NCI-H460 (cell line): ENCODE measurements at places on chromosomes 3 and 15. TPM values are rescaled to one million over a fixed set of nuclear protein-coding genes. Genes with fewer than 3 reads are reported as not detected.

GPR27 gene
- total RNA-seq, result 8.6 and 11.9 TPM in 2 replicates

FAM81A gene
- total RNA-seq, result 0.92 and 2.1 TPM in 2 replicates

IL5RA gene
- total RNA-seq, result 0.06 TPM in 1 of 2 replicates, not detected in the other

ROPN1 gene
- total RNA-seq, result not detected in 2 replicates

IQCH gene
- 4.0 and 5.7 TPM in 2 replicates for total RNA-seq

TMEM108 gene
- total RNA-seq, result not detected in 2 replicates

RBM5 gene
- 56.9 and 61.4 TPM in 2 replicates for total RNA-seq

OIP5 gene
- total RNA-seq, result 20.9 and 21.4 TPM in 2 replicates

JAGN1 gene
- total RNA-seq, result 30.2 and 35.3 TPM in 2 replicates

CKMT1A gene
- 1.2 TPM in 2 replicates for total RNA-seq

ABHD2 gene
- total RNA-seq, result 21.0 and 22.7 TPM in 2 replicates

DNA sequence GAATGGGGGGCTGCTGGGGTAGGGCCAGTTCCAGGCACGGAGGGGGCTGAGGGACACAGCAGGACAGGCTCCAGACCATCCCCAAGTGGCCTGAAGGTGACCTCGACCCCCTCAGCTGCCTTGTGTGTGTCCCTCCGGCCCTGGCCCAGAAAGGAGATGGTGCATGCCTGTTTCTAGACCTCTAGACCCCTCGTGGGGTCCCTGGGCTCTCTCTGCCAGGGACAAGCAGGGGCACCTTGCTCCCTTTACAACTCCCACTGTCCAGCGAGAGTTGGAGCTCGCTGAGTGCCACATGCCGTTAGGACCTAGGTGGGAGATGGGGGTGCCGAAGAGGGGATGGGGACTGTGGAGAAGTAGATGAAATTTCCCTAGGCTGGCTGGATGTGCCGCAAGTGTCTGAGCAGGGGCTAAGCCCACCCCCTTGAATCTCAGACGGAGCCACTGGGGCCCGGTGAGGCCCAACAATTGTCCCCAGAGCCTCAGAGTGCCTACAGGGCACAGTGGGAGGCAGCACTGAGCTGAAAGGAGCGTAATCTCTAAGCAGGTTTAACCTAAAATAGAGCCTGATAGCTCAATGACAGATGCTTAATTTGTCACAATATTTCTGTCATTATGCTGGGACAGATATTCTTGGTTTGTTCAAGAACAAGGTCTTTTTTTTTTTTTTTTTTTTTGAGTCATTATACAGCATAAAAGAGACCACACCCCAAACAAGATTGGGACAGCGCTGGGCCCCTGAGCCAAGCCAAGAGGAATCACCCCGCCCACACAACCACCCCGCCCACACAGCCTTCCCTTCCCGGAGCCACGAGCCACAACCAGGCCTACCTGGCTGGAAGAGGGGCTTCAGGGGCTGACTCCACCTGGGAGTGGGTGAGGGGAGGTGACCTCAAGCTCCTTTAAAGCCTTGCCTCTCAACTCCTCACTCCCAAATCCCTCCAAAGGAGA lies 23.6 kb upstream of the KLF13 start:
- no peak for DNase-seq

DNA sequence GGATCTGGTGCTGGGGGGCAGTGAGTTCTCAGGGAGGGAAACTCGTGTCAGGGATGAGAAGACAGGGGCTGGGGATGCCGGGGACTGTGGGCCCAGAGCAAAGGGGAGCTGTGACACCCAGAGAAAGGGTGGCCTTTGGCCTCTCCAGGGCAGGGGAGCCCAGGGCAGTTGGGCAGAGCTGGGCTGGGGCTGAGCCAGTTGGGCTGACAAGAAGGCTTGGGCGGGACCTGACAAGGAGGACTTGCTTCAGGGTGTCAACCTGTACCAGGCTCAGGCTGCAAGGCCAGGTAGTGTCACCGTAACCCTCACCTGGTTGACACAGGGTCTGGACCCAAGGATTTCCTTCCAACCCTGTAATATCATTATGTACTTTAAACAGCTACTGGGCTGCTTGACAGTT lies 13.2 kb upstream of the ANPEP start:
- no peak for DNase-seq

GRCh38 chr15:67189326-67190051 lies 65.0 kb downstream of the AAGAB start:
- no peak for DNase-seq

GRCh38 chr3:15519096-15519495 lies 2.4 kb downstream of the COLQ start:
- DNase-seq, result no peak

DNA sequence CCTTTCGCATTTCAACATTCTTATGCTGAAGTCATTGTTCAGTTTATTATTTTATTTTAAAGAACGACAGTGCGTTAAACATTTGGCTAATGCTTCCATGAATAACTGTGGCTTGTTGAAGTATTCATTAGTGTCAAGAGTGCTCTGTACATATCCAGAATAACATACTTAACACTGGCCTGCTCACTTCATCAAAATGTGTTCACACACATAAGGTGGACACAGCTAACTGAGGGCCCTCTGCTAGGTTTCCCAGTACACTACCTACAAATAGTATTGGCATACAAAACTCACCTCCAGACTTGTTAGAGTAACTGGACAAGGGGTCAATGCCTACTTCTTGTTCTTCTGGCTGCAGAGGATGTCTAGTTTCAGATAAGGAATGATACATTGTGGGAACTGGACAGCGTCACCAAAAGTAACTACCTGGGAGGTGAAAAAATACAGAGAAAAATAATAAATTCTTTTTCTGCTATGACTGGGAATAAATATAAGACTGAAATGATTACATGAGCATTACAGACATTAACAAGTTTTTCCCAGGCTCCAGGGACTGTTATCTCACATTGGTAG lies 234.2 kb downstream of the TBC1D5 start:
- DNase-seq, result no peak

GRCh38 chr15:57732526-57733331 lies 26.2 kb downstream of the POLR2M start:
- peak; percentile 60 for DNase-seq

GRCh38 chr3:29478611-29479010 lies 197.7 kb downstream of the RBMS3 start:
- no peak for DNase-seq

GRCh38 chr3:108662142-108662738 lies 72.7 kb downstream of the DZIP3 start:
- DNase-seq, result peak; percentile 59

DNA sequence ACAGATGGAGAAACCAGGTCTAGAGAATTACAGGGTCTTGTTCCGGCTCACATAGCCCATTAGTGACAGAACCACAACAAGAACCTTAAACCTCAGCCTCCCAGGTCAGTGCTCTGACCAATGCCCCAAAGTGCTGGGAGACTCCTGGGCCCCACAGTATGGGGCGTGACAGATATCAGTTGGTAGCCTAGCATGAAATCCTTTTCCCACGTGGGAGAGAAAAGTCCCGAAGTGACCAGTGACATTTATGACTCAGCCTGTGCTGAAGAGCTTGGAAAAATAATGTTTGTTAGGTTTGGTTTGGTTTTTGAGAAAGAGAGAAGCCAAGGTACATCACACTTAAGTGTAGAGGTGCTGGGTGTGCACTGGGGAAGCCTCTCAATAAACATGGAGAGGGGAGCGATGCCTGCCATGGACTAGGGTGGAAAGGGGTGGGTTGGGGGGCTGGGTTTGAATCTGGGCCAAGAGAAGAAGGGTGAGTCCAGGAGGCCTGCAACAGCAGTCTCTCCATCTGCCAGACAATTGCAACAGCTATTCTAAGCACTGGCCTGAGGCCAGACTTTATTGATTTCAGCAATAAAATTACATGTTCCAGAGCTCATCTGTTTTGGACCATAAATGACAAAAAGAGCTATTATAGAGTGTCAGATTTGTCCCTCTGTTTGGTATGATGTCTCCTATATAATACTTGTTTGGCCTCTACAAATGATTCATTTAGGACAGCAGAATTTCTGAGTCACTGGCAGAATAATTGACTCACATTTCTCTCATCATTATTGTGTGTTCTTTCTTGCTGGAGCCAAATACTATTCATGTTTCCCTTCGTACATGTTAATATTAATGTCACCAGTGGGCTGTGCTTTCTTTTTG lies 43.4 kb downstream of the C2CD4A start:
- no peak for DNase-seq

DNA sequence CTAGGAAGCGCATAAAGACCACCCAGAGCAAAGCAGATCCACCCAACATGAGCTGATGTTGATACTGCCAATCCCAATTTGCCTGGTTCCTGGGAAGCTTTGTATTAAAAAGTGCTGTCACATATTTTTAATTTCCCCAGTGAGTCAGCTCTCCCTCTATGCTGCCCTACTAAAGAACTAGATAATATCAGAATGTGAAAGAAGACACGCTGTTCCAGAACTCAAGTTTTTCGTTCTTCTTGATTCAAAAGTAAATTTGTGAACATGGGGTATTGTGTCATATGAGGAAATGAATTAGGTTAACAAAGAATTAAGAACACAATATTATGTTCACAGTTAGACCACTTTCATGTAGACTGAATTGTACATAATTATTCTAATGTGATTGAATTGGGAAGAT lies 734.2 kb upstream of the ALCAM start:
- no peak for DNase-seq

- DNase-seq, result no peak
Observed at GRCh38 chr3:194139071-194139813, 3.3 kb downstream of the HES1 start.

GRCh38 chr3:70550723-70551319 lies 238.4 kb upstream of the MDFIC2 start:
- DNase-seq, result peak; percentile 20

DNA sequence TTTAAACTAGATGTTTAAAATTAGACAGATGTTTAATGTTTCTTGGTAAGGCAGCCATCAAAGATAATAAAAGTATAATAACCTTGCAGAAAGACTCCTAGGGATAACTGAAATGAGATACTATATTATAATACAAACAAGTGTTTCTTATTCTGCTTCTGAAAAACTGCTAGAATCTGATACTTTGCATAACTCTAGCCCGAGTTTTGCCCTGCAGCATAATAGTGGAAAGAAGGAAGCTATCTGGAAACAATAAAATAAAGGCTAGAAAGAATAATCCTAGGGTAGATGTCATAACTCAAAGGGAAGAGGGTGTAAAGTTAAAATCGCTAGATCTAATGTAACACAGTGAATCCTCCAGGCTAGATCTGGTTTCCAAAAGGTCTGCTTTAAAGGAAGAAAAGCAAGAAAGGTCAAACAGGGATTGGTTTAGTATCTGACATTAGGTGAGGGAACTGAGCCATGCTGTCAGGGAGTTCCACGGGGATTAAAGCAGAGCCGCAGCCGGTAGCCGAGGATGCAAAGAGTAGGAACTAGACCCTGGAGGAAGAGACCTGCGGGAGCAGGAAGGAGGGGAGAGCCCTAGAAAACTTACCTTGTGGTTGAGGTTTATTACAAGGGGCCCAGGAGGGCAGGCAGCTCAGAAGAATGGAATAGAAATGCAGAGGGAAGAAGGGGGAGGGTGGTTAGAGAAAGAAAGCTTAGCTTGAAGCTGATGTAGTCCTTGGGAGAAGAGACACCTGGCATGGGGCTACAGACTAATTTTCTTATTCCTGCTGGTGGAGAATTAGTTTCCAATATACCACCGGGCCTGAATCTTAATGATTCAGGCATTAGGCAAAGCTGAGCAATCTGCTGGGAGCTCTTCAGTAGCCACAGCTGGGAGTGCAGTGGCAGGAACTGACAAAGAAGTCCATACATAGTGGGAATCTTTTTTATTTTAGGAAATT lies 46.1 kb upstream of the TUSC7 start:
- no peak for DNase-seq

GRCh38 chr3:44111482-44111881 lies 130.2 kb upstream of the TOPAZ1 start:
- DNase-seq, result no peak

- DNase-seq, result no peak
Observed at GRCh38 chr15:67175643-67176071, 78.8 kb downstream of the AAGAB start.

DNA sequence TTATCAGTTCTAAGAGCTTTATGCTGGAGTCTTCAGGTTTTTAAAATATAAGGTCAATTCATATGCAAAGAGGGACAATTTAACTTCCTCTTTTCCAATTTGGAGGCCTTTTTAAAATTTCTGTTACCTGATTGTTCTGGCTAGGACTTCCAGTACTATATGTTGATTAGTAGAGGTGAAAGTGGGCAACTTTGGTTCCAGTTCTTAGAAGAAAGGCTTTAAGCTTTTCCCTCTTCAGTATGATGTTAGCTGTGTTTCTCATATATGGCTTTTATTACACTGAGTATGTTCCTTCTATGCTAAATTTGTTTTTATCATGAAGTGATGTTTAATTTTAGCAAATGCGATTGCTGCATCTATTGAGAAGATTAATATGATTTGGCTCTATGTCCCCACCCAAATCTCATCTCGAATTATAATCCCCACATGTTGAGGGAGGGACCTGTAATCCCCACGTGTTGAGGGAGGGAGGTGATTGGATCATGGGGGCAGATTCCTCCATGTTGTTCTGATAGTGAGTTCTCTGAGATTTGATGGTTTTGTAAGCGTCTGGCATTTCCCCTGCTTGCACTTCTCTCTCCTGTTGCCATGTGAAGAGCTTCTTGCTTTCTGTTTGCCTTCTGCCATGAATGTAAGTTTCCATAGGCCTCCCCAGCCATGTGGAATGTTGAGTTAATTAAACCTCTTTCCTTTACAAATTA lies 33.8 kb downstream of the FAIM start:
- no peak for DNase-seq

- no peak for DNase-seq
Observed at GRCh38 chr3:10981961-10982360, 10.6 kb upstream of the SLC6A1 start.
